ENCODE measurements at places on chromosomes 2 and 18. TPM values are rescaled to one million over a fixed set of nuclear protein-coding genes. Genes with fewer than 3 reads are reported as not detected.

Gene CKAP2L
- total RNA-seq: 0.40 TPM

Gene ABCB11
- total RNA-seq: not detected

Gene PROC
- total RNA-seq: 0.25 TPM

Gene UGT1A3
- total RNA-seq: 4.1 TPM

Gene COBLL1
- 11.6 TPM for total RNA-seq

Gene EGR4
- not detected for total RNA-seq

Gene FBXO48
- total RNA-seq: 0.17 TPM

Gene SLC9A2
- 6.4 TPM for total RNA-seq

Gene TCF4
- total RNA-seq: 2.8 TPM

Gene IRS1
- total RNA-seq: 7.3 TPM

Gene ITGAV
- 694 TPM for total RNA-seq

DNA sequence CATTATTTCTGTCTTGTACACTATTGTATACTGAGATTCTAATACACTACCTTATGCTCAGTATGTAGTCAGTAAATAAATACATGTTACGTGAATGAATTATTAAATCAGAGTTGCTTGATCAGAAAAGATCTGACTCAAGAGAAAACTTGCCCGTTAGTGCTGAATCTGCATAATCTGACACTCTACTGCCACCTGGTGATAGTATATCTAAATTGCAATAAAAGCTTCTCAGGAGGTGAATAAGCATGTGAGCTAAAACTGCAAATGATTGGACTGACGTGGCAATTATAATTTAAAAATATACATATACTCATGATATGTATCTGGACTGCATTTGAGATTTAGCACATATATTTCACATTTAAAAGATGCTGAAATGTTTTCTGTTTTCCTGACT lies 70.4 kb downstream of the KIAA1328 start:
- DNase-seq: peak; percentile 16

DNA sequence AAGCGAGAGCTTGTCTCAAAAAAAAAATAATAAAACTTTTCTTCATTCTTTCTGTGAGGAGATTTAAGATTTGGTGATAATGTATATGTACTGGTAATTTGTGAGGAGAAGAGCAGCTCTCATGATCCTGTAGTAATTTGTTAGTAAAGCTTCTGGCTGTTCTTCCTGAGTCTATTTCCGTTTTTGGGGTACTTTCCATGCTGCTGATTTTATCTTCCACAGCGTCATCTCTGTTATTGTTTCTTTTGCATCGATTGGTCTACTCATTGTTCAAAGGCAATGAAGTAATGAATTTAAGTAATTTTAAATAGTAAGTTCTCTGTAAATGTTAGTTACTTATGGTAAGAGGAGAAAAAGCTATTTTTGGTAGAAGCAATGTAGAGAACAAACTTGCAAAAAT lies 12.0 kb downstream of the NDUFAF7 start:
- DNase-seq: no peak

- no peak for DNase-seq
These were observed 663.9 kb upstream of the LRRTM1 start for GRCh38 chr2:80968450-80968849.

DNA sequence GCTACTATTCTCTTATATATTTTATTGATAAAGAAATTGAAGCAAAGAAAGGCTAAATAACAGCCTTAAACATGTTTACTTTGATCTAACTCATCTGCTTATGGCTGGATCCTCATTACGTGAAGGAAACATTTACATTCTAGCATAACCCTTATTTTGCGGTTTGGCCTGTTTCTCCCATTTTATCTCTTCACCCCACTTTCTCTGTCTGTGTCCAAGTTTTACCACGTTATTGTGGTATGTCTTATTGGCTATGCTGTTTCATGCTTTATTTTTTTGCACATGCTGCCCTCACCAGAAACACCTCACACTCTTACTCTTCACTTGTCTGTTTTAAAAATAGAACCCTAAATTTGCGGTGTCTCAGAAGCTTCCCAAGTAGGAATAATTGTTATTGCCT lies 78.5 kb downstream of the RPIA start:
- no peak for DNase-seq

- DNase-seq: no peak
These were observed 221.9 kb downstream of the HDAC4 start for GRCh38 chr2:239178954-239179353.

- DNase-seq: peak; percentile 43
These were observed 85.4 kb upstream of the ZCCHC2 start for GRCh38 chr18:62437235-62438017.

DNA sequence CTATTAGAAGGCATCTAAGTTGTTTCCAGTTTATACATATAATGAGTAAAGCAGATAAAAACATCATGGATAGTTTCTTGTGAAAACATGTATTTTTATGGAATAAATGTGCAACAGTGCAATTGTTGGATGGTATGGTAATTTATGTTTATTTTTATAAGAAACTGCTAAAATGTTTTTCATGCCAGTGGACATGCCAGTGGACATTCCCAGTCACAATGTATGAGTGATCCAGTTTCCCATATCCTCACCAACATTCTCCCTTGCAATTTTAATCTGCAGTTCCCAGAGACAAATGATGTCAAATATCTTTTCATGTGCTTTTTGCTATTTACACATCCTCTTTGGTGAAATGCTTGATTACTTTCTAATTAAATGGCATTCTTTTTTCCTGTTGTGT lies 818.6 kb downstream of the SUCLG1 start:
- no peak for DNase-seq

- peak; percentile 75 for DNase-seq
These were observed 95.8 kb downstream of the PAX3 start for GRCh38 chr2:222203041-222203440.

DNA sequence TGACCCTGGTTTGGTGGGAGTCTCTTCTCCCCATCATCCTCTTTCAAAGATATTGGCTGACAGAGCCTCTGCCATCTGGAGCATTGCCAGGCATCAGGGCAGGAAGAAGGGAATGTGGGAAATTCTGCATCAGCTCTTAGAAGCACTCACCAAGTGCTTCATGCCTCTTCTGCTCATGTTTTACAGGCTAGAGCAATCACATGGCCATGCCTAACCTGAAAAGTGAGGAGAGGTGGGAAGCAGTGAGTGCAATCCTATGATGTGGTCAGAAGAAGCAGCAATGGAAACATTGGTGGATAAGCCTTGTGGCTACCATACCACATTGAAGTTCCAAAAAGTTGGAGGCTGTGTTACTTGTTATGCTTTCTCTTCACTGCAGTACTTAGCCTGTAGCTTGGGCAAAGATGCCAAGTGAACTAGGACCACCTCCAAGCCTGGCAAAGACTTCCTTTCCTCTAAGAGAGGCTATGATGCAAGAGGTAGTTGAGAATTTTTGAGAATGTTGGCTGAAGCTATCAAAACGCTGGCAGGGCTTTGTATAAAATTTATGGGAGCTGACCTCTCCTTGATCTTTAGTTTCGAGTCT lies 64.1 kb downstream of the BCL2L11 start:
- peak; percentile 66 for DNase-seq

DNA sequence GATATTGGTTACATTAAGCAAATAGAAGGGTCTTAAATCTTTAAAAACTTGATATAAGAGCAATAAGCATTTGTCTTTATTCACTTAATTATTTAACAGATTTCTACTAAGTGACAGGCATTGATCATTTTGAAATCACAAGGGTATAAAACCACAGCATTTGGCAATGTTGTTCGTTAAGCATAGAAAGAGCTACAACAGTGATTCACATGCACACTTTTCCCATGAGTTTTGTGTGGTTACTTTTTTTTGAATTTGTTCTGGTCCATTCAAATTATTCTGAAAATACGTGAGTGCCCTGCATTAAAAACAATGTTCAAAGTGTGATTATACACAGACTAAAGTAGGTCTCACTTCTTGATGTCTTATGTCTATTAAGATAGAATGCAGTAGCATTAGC lies 52.2 kb downstream of the LYPD6B start:
- no peak for DNase-seq

DNA sequence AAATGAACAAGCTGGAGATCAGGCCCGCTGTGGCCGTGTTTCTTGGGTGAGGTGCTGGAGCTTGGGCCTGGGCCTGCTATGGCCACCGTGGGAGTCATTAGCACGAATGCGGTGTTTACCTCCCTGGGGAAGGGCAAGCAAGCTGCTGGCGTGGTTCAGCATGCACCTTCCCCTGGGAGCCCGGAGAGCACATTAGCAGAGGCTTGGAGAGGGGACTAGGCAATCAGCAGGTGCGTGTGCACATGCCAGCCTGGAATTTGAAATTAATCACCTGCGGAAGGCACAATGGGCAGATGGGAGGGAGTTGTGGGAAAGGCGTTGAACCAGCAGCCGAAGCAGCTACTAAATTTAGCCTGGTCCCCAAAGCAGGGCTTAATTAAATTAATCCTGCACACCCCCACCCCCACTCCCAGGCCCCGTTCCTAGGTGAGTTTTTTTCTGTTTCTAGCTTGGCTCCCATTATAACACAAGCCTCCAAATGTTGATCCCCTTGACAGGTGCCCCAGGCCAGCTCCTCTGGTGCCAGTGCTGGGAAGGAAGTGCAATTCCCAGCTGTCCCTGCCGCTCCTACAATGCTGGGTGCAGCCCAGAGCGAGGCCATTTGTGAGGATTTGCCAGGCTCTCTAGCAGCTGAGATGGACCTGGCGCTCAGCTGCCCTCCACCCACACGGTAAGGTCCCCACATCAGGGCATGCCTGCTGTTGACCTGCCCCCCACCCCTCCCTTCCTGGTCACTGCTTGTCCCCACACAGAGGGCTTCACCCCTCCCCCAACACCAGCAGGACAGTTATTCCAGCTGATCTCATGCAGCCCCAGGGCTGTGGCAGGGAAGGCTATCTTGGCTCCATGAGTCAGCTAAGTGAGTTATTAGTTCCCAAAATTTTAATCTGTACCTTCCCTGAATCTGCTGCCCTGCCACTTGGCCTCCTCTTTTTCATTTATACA lies 115.0 kb downstream of the ZBTB7C start:
- DNase-seq: no peak

- peak; percentile 58 for DNase-seq
These were observed 6.2 kb upstream of the ANXA4 start for GRCh38 chr2:69735686-69736085.

- DNase-seq: no peak
These were observed 83.6 kb downstream of the TNS1 start for GRCh38 chr2:217919204-217919603.

DNA sequence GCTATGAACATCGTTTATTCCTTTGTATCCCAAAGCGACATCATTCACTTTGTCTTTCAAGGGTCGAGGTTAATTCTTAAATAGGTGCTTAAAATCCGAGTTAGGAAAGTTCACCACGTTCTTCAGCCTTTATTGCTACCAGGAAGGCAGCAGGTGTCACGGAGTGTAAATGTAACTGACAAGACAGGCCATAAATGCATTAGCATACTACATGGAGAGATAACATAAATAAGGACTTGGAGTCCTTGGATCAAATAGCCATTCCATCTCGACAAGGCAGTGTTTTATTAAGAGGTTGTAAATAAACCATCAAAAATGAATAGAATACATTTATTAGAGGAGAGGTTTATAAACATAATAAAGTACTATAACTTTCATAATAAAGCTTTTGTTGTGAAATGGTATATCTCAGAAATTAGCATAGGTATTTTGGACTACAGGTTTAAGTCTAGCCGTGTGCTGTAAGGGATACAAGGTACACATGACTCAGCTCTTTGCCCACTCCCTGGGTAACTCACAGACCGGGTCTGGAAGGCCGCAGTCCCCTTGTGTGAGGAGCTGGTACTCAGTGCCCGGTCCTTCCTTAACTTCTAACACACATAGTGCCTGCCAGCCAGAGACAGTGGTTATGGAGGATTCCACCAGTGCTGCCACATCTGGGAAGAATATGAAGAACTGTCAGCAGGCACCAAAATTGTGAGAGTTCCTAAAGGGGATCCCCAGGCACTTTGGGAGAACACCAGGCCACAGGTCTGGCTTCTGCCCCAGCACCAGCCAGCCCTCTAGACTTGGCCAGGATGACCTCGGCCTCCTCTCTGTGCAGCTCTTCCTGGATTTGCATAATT lies 29.4 kb downstream of the CAPN13 start:
- DNase-seq: no peak

DNA sequence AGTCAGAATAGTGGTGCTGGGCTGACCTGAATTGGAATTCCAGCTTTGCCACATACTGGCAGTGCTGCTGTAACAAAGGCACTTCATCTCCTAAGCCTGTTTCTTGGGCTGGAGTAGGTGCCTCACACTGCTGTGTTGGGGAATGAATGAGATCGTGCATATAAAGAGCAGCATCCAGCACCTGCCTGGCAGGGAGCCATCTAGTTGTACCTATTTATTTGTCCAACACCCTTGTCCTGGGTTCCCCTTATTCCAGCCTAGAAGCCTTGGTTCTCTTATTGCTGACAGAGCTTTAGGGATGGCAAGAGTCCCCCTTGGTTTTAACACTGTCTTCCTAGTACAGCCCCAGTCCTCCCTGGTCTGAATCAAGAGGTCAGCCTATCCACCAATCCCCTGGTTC lies 275.3 kb upstream of the RAB12 start:
- DNase-seq: no peak

- no peak for DNase-seq
These were observed 213.7 kb downstream of the KCNJ3 start for GRCh38 chr2:154912215-154912614.

DNA sequence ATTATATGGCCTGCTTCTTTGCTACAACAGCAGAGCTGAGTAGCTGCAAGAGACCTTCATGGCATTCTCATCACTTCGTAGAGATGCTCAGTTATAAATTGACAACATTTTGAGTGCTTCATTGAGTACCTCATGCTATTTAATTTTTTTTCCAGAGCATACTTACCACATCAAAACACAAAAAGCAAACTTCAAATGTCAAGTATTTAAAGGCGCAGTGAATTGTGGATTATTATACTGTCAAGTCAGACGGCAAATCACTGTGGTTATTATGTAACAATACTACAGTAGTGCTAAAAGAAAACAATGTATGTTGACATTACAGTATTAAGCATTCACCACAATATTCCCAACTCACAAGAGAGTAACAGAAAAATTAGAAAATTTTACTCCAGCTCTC lies 12.5 kb downstream of the ZC3H8 start:
- DNase-seq: no peak

GRCh38 chr2:118881490-118882129 lies 34.2 kb upstream of the EN1 start:
- peak; percentile 46 for DNase-seq

GRCh38 chr2:9707008-9707407 lies 76.2 kb upstream of the YWHAQ start:
- DNase-seq: no peak

GRCh38 chr2:37588316-37588777 lies 83.1 kb downstream of the CDC42EP3 start:
- DNase-seq: peak; percentile 83

- DNase-seq: no peak
These were observed 40.8 kb upstream of the POTEE start for GRCh38 chr2:131168538-131168937.

DNA sequence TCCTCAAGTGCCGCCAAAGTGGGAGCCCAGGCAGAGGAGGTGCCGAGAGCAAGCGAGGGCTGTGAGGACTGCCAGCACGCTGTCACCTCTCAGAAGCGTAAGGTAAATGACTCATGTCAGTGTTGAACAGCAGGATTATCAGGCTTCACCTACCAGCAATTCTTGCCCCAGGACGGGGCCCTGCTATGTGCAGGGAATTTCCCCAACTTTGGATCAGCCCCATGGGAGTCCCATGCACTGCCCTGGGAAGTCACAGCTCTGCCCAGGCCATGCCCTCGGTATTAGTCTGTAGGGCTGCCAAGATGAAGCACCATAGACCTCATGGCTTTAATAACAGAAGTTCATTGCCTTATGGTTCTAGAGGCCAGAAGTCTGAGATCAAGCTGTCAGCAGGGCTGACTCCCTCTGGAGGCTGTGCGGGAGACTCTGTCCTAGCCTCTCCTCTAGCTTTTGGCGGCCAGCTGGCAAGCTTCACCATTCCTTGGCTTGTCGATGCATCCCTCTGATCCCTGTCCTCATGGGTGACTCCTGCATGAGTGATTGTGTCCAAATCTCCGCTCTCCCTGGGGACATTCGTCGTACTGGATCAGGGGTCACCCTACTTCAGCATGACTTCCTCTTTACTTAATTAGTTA lies 55.9 kb downstream of the TRPM8 start:
- peak; percentile 49 for DNase-seq

All from renal cortical epithelial cell (primary cell).